ENCODE measurements at places on chromosomes 5 and 9.

DNA sequence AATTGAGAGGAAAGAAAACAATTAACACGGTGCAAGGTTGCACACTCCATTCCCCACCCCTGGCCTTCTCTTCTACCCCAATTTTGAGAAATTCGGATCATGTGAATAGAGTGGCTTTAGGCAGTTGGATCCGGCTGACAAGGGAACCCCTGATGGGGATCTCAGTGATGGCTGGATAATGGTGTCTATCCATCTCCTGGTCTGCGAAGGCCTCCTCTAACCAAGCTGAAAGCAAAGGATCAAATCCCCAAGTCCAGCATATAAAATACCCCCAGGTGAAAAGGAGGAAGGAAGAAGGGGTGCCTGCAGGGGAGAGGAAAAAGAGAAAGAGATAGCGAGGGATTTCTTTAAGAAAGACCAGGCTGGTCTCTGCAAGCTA lies 16.0 kb downstream of the NR2F1 start:
- DNase-seq = no peak

GRCh38 chr9:86091477-86091876 lies 7.9 kb downstream of the GOLM1 start:
- DNase-seq = no peak

DNA sequence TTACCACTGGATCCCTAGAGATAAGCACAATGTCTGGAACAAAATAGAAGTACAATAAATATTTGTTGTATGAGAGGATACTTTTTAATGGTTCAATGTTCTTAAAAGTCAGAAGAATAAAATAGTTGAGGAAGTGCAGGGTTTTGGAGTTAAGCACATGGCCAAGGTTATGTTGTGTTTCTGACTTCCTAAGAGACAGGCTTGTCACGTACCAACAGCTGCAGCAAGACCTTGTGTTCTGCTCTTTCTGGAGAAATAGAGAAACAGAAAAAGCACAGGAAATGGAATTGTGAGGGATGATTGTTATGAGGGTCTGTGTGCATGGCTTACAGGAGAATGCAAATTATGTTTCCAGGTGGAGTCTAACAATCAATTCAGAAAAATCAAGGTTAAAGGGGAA lies 12.9 kb downstream of the CARTPT start:
- no peak for DNase-seq

GRCh38 chr5:56110646-56111403 lies 116.1 kb upstream of the IL6ST start:
- no peak for DNase-seq

GRCh38 chr9:2991292-2991691 lies 147.4 kb upstream of the PUM3 start:
- no peak for DNase-seq

- no peak for DNase-seq
Measured at GRCh38 chr5:87916320-87916719, 352.3 kb downstream of the TMEM161B start.

GRCh38 chr9:5608298-5609225 lies 20.3 kb upstream of the RIC1 start:
- no peak for DNase-seq

DNA sequence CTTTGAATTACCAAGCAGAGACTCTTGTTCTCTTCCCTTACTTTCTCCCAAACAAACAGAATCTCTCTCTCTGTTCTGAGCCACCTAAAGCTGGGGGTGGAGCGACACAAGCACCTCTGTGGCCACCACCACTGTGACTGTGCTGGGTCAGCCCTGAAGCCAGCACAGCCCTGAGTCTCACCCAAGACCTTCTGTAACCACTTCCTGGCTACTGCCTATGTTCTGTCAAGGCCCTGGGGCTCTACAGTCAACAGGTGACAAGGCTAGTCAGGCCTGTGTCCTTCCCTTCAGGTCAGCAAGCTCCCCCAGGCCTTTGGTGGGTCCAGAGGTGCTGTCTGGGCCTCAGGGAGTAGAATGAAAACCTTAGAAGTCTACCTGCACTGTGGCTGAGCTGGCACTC lies 26.1 kb upstream of the SLC28A3 start:
- no peak for DNase-seq

DNA sequence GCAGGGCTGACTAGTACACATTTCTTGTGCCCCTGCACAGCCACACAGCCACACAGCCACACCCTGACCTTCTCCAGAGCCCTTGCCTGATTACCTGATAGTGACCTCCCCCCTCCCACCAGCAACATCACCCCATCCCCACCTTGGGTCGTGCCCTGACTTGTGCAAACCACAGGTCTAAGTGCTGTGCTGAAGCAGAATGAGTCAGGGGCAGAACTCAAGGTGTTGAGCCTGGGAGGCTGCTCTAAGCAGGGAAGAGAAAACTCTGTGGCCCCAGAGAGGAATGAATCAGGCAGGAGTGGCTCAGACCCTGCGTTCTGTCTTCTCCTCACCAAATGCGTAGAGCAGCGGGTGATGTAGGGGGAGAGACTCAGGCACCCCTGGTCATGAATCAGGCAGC lies 24.3 kb upstream of the FAT2 start:
- DNase-seq = no peak

- peak; percentile 17 for DNase-seq
Measured at GRCh38 chr5:139368613-139369012, 14.5 kb downstream of the SLC23A1 start.

- DNase-seq = no peak
Measured at GRCh38 chr9:31519826-31520225, 864.6 kb upstream of the ACO1 start.

DNA sequence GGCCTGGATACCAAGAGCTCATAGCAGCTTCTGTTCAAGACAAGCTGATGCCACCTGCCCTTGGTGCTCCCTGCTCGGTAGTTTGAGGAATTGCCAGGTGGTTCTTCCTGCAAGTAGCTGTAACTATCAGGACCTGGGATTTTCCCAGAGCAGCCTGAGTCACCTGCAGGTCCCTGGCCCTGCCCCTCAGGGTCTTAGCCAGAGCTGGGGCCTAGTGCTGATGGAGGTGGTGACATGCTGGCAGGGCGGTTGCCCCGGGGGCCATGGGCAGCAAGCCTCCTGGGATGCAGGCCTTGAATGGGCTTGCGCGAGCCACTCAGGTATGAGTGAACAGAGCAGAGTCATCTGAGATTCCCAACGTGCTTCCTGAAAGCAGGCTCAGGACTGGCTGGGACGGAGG lies 262.3 kb downstream of the HSPA4 start:
- DNase-seq = no peak

DNA sequence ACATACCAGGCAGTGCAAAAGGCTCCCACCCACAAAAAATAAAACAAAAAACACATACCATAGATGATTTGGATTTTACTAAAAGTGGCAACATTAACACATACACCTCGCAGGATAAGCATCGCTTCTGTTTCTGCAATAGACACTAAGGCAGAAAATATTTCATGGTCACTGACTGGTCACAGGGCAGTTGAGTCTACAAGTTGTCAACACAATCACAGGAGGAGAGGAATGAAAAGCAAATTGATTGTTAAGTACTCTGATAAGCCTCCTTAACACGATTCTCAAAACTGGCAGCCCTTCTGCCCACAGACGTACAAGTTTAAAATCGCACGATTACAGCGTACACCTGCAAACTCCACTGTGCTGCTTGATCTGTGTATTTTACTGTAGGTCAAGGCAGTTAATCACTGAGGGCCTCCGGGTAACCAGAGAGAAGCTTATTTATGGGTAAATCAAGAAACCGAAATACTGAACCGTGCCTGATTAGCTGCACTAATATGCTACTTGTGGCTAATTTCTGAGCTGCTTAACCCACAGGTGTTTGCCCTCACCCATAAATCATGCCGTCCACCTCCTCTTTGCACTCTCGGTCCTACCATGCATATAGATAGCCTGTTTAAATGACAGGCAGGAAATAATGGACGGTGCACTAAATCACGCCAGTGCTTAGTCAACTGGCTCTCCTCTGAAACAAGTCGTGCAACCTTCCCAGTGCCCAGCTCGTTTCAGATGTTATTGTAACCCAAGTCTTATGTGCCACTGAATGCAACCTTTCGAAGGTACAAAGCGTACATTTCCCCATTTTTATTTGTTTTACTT lies 659.4 kb upstream of the ADAMTS16 start:
- no peak for DNase-seq

GRCh38 chr9:127347831-127348776 lies 48.9 kb upstream of the SLC2A8 start:
- DNase-seq = no peak

DNA sequence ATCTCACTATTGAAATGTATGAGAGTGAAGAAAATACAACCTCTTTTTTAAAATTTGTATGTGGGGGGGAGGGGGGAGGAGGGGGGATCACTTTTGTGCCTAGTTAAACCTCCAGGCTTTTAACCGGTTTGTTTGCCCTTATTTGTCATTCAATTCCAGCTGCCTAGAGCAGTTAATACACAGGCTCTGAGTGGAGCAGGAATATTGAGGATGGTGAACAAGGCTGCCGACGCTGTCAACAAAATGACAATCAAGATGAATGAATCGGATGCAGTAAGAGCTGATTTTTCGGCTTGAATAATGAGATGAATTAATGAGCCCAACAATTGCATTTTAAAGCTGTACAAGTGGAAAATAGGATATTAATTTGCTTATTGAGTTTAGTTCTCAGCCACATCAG lies 28.7 kb upstream of the SNX24 start:
- no peak for DNase-seq

DNA sequence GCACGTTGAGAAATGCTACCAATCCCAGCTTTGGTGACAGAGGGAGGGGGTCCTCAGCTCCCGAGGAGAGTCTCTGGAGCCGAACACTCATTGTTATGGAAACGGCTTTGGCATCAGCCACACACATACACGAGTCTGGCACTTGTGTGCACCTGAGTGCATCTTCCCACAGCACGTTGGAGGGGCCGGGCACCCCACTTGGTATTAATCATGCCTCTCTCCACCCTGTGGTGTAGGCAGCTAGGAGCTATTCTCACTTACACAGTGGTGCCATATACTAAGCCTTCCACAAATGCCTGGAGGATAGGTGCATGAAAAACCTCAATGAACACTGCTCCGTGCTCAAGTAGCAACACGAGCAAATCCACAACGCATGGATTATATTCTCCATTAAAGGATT lies 133.9 kb upstream of the PANK3 start:
- DNase-seq = no peak

DNA sequence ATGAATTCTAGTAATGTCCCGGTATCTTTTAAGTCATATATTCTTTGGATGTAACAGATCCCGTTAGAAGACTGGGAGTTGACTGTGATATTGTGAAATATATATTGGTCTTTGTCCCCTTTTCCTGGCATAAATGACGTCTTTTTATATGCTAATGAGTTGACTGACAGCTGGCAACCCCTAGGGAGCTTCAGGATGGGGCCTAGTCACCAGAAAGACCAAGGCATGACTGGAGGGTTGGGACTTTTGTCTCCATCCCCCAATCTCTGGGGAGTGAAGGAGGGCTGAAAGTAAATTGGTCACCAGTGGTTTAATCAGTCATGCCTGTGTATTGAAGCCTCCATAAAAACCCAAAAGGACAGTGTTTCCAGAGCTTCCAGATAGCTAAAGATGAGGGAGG lies 241.6 kb downstream of the PJA2 start:
- no peak for DNase-seq

All from CD4-positive, alpha-beta T cell treated with Interleukin-21 for 1 hour (primary cell).